ENCODE measurements at places on chromosomes 4 and X. TPM values are rescaled to one million over a fixed set of nuclear protein-coding genes. Genes with fewer than 3 reads are reported as not detected.

CENPVL1 gene
- total RNA-seq = not detected

SHROOM3 gene
- total RNA-seq = 25.0 TPM

CACNA1F gene
- not detected for total RNA-seq

RAB33A gene
- 1.8 TPM for total RNA-seq

TMEM131L gene
- total RNA-seq = 3.3 TPM

BEX3 gene
- 302 TPM for total RNA-seq

SAGE1 gene
- total RNA-seq = not detected

SPRY1 gene
- 21.9 TPM for total RNA-seq

BMX gene
- total RNA-seq = 0.53 TPM

AWAT2 gene
- 0.08 TPM for total RNA-seq

ZMAT1 gene
- 0.12 TPM for total RNA-seq

MAGED4 gene
- 22.5 TPM for total RNA-seq

SRPX gene
- 576 TPM for total RNA-seq

MAGED4B gene
- total RNA-seq = 33.7 TPM

CT45A3 gene
- not detected for total RNA-seq

PDGFRA gene
- 451 TPM for total RNA-seq

SRPK3 gene
- under 0.01 TPM for total RNA-seq

SMIM10L2A gene
- 0.35 TPM for total RNA-seq

LAS1L gene
- 21.9 TPM for total RNA-seq

POU4F2 gene
- not detected for total RNA-seq

SSX2 gene
- not detected for total RNA-seq

Data from smooth muscle cell of the coronary artery (primary cell).